NCI-H187 (cell line): ENCODE measurements at places on chromosomes 16 and 17.

- peak; percentile 23 for DNase-seq
These were observed 23.4 kb downstream of the GJD3 start for GRCh38 chr17:40340880-40341807.

- DNase-seq, result no peak
These were observed 18.8 kb downstream of the LGALS3BP start for GRCh38 chr17:78960928-78961327.

DNA sequence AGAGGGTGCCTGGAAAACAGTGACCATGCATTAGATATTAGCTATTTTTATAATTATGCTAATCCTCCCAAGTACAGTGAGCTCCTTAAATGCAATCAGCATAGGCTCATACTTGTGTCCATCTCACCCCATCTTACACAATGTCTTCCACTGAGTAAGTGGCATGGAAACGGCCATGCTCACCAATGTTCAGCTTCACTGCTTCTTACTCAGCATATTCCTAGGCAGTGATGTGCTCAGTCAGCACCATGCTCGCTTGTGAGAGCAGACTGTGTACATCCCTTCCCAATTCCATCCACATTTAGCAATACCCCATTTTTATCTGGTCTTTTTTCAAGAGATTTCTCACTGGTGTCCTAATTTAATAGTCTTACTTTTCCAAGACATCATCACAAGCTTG, 454.8 kb upstream of the SOX9 start:
- no peak for DNase-seq

DNA sequence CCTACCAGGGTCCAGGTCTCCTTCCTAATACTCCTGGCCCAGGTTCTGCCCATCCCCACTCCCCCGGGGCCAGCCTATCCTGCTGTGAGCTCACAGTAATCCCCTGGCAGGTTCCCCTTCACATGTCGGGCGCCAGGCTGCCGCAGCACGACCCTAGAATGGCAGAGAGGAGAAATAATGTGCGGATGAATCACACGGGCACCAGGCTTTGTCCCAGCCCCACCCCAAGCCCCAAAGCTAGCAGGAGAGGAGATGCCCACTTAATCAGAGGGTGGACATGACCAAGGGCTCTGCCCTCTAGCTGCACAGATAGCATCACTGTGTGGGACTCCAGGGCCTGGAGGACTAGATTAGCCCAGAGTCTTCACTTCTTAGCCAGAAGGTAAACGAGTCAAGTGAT, 39.5 kb downstream of the ST3GAL2 start:
- DNase-seq, result no peak

- no peak for DNase-seq
These were observed 71.1 kb upstream of the TMEM97 start for GRCh38 chr17:28247671-28248555.

GRCh38 chr16:57892447-57893096, 78.4 kb downstream of the CNGB1 start:
- peak; percentile 4 for DNase-seq

DNA sequence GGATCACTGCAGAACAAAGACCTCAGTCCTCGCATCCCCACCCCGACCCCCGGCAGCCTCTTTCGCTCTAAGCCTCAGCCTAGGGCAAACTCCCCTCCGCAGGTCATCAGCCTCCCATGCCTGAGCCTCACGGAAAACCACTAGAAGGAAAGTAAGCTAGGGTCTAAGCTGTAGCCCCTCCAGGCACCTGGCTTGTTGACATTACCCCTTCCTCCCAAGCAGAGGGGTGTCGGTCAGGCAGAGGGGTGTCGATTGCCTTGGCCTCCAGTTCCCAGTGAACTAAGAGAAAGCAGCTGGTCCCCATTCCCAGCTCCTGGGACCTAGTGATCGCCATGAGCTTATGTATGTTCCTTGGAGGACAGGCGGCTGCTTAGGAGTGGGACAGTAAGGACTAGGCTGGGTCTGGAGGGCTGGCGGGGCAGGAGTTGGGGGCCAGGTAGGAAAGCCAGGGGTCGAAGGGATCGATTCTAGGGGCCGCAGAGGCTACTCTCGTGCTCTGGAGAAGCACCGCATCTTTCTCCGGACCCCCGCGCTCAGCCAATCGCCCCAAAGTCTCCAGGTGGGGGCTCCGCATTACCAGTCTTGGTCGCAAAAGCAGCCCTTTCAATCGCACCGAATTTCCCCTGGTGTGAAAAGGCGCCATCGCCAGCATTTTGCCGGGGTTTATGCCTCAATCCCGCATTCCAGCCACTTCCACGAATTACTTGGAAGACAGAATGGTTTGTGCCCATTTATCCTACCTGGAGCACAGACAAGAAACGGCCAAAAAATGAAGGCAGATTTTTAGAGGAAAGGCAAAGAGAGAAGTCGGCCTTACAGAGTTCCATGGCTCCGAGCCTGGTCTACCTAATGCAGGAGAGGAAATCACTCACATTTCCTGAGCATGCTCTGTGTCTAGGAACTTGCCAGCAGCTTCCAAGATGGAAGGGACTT, 21.3 kb upstream of the HOXB13 start:
- DNase-seq, result no peak

- DNase-seq, result no peak
These were observed 102.4 kb downstream of the ENGASE start for GRCh38 chr17:79176792-79177601.

DNA sequence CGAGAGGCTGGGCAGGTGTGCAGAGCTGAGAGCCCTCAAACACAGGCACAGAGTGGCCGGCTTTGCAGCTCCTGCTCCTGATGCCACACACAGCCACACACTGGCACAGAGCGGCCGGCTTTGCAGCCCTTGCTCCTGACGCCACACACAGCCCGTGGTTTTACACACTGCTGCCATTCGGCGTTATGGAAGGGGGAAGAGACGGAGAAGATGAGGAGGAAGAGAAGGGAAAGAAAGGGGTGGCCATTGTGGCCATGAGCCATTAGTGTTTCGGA, 26.8 kb downstream of the WSCD1 start:
- DNase-seq, result no peak

GRCh38 chr16:73432850-73433730, 385.2 kb upstream of the ZFHX3 start:
- no peak for DNase-seq

GRCh38 chr17:29664743-29665480, 42.2 kb upstream of the CORO6 start:
- DNase-seq, result no peak

- no peak for DNase-seq
These were observed 211.1 kb upstream of the CHMP6 start for GRCh38 chr17:80780381-80781198.

DNA sequence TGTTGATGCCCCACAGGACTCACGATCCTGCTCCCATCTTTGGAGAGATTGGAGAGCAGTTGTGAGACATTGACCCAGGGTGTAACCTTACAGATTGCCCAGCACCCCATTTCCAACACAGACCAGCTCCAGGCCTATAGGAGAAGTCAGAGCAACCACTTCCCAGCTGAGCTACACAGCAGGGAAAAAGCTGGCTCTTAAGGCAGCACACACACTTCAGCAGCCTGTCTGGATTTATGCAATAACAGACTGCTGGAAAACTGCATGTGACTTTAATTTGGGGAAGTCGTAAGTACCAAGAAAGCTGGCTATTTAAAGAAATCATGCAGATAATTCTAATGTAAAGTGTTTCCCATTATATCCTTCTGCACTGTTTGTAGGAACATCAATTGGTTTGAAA, 30.8 kb downstream of the NOG start:
- no peak for DNase-seq

DNA sequence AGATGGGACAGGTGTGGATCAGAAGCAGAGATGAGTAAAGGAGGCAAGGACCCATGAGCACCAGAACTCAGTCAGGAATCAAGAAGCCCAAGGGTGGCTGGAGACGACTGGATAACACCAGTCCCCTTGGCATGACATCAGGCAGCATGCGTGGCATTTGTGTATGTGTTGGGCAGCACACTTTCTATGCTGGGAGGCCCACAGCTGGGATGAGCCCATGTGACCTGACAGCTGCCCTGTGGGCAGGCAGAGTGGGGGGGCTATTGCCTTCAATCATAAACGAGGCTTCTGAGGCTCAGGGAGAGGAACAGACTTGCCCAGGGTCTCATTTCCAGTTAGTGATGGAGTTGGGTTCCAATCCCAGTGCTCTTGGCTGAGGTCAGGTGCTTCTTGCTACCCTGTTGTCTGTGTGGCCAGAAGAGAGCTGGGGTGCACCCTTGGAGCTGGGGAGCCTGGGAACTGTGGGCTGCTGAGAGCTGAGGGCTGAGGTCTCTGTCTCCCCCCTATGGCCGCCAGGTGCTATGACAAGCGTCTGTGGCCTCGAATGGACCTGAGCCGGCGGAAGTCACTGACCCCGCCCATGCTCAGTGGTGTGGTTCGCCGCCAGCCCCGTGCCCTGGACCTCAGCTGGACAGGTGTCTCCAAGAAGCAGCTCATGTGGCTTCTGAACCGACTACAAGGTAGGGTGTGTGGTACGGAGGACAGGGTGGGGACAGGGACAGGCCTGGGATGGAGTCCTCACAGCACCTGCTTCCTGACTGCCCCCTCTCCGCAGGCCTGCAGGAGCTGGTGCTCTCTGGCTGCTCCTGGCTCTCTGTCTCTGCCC, 7.1 kb upstream of the ORAI3 start:
- DNase-seq, result no peak

DNA sequence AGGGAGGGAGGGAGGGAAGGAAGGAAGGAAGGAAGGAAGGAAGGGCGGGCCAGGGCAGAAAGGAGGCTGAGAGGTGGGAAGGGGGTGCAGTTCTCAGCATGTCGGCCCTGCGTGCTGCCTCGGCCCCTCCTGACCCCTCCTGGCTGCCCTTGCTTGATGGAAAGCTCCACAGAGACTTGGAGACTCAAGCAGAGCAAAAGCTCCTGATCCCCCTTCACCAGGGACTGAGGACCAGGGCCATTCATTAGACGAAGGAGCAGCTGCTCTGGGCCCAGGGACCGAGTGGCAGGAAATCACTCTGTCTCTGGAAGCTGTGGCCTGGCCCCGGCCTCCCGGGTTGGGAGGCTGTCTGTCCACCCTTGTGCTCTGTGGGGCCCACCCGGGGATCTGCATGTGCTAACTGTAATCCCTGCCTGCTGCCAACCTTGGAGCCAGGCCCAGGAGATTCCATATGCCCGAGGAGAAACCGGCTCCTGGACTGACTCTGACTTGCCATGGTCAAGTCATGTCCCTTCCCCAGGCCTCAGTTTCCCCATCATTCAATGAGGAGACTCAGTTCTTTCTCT, 27.4 kb upstream of the C1QL1 start:
- no peak for DNase-seq

- DNase-seq, result no peak
These were observed 49.5 kb upstream of the MTSS2 start for GRCh38 chr16:70735141-70735979.

- DNase-seq, result peak; percentile 25
These were observed 955 bp downstream of the ACLY start for GRCh38 chr17:41917679-41918313.

- DNase-seq, result no peak
These were observed 62.1 kb downstream of the RMI2 start for GRCh38 chr16:11407047-11407982.

DNA sequence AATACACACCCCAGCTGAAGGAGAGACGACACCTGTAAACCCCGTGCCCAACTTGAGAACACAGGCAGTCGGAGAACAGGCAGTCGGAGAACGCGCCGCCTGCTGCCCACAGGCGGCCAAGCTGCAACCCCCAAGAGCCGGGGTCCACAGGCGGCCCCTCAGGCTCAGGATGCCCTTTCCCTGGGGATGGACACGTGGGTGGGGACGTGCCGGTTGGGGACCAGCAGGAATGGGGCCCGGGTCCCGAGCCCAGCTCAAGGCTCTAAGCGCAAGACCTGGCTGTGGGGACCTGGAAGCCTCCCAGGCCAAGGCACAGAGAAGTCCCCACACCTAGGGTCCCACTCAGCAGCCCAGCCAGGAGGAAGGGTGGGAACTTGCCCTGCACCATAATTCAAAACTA, 79.5 kb upstream of the GNG13 start:
- no peak for DNase-seq

GRCh38 chr17:41523787-41524186, 4.3 kb downstream of the KRT19 start:
- no peak for DNase-seq

DNA sequence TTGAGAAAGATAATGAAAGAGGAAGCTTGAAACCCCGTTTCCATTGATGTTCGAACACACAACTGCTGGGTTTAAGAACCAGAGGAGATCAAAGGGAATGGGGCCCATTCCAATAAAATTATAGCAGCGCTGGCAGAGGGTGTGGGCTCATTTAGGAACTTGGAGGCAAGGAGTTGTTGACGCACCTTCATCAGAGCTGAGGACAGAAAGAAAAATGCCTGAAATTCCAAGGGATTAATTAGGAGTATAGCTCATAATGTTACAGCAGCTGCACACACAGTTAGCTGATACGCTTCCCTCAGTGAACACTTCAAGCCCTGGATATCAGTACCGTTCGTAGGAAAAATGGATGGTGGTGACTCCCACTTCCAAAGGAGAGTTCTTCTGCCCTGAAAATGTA, 127.2 kb downstream of the AXIN2 start:
- DNase-seq, result no peak

GRCh38 chr16:83171396-83171795, 544.6 kb downstream of the CDH13 start:
- no peak for DNase-seq

DNA sequence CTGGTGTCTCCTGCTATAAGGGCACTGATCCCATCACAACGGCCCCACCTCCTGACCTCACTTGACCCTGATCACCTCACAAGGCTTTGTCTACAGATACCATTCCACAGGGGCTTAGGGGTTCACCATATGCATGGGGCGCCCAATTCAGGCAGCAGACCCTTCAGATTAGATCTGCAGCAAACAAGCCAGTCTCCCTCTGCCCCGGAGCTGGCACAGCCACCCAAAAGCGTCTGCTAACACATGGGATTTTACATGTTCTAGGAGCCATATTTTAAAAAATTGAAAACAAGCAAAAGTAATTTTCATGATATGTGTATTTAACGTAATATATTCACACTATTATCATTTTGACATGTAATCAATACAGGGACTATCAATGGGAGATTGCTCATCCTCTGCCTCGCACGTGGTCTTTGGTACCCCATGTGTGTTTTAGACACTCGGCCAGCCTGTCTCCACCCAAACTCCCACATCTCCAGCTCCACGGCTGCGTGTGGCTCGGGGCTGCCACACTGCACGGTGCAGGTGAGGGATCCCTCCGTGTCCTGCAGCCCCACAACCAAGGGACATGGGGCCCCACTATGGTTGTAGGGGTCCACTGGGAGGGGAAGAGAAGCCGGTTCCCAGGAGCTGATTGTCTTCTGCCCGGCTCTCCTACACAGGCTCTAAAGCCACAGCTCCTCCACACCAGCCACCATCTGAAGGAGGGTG, 107.6 kb downstream of the RBFOX3 start:
- no peak for DNase-seq

- DNase-seq, result no peak
These were observed 4.9 kb downstream of the TXNDC11 start for GRCh38 chr16:11737713-11738112.

- DNase-seq, result no peak
These were observed 52.5 kb upstream of the WSB1 start for GRCh38 chr17:27241346-27241946.

GRCh38 chr17:45320349-45320930, 3.6 kb upstream of the MAP3K14 start:
- no peak for DNase-seq

- DNase-seq, result no peak
These were observed 245.2 kb downstream of the SEC14L1 start for GRCh38 chr17:77385750-77386501.

GRCh38 chr17:35088356-35088880, 24.9 kb upstream of the RFFL start:
- no peak for DNase-seq

GRCh38 chr16:1107141-1107540, 11.1 kb upstream of the C1QTNF8 start:
- no peak for DNase-seq

- no peak for DNase-seq
These were observed 3.2 kb upstream of the SAMD14 start for GRCh38 chr17:50133028-50133768.
